Stimulated activated CD8-positive, alpha-beta memory T cell treated with anti-CD3 and anti-CD28 coated beads, Interleukin-7, amount 100 ng/mL, for 24 hours (primary cell): ENCODE measurements at places on chromosomes 7 and 10.
A peak's percentile ranks its signal among the peaks of the same experiment; 100 is the strongest.

- no peak for DNase-seq
Observed at GRCh38 chr10:122287570-122287969, 16.5 kb downstream of the BTBD16 start.

- DNase-seq, result no peak
Observed at GRCh38 chr10:28217848-28218247, 85.0 kb downstream of the MPP7 start.

DNA sequence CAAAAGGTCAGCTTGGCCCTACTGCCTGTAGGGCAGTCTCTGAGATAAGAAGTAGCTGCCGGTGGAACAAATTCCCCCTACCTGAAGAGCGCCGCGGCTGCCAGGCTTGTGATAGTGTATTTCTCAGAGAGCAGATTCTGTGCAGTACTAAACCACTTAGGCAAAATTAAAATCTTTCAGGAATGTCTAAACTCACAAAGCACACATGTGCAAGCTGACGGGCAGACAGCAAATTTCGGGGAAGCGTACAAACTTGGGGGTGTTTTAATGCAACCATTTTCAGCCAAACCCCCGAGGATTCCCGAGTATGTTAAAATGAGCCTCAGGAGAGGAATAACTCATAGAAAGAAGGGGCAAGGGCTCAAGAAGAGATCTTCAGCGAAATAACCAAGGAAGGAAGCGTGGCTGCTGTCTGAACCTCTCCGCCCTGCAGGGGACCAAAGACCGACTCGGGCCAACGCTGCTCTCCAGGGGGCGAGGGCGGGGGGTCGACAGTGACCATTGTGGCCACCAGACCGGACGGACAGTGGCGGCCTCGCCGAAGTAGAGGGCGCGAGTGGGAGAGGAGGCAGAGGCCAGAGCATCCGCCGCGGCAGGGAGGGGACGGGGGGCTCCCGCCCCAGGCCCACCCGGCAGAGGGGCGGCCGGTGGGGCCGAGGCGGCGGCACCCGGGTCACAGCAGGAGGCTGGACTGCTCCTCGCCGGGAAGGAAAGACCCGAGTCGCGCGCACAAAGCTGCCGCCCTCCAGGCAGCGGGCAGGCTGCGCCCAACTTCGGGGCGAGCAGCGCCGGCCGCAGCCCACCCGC is 819 bp downstream of the HYCC1 start:
- no peak for DNase-seq

DNA sequence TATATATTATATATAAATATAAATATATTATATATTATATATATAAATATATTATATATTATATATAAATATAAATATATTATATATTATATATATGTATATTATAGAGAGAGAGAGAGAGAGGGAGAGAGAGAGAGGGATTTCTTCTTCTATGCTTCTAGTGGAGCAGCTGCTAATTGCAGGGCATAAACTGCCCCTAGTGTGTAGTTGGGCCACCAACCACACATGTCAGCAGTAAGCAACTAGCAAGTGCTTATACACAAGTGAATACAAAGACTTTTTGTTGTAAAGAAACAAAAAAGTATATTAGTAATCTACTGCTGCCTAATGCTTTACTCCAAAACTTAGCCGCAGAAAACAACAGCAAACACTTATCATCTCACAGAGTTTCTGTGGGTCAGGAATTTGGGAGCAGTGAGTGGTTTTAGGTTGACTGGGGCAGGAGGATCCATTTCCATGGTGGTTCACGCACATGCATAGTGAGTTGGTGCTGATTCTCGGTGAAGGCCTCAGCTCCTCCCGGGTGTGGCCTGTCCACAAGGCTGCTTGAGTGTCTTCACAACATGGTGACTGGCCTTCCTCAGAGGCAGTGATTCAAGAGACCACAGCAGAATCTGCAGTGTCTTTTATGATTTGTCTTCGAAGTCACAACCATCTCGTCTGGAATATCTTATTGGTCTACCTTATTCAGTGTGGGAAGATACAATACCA is 25.5 kb upstream of the BAG3 start:
- no peak for DNase-seq

DNA sequence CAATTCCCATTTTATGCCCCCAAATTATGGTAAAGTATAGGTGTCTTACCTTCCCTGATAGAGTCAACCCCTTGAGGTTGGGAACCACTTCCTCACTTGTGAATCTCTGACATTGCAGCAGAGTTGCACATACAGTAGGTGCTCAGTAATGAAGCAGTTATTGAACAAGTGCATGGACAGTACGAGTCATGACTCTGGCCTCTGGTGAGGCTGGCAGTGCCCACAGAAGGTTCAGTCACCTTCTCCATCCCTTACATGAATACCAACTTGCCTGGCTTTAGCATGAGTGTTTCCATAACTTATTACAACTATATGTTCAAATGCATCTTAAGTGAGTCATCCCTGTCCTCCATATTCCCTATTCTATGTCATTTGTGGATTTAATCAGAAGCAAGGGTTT is 340.0 kb downstream of the ELMO1 start:
- no peak for DNase-seq

GRCh38 chr7:34109936-34110780 is 204.8 kb downstream of the BMPER start:
- DNase-seq, result no peak

DNA sequence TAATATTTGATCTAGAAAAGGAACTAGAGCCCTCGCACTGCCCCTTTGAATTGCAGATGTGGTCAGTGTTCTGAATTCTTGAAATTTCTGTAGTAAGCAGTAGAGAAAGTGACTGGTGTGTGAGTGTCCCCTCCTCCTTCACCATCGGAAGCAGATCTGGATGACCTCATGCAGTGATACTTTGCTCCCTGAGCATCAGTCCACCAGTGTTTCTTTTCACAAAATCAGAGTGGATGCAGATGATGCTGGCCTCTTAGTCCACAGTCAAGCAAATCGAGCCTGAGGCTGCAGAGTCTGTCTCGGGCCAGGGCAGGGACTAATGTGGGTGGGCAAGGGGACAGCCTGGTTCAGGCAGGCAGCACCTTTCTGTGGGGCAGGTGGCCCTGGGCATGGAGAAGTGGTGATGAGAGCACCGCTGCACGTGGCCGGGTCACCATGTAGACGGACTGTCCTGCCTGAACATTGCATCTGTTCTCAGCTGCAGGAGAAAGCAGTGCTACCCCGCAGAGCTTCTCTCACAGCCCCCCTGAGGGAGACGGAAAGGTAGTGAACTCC is 5.4 kb downstream of the INSIG1 start:
- DNase-seq, result no peak

- no peak for DNase-seq
Observed at GRCh38 chr7:29143751-29144150, 2.6 kb downstream of the CPVL start.

- DNase-seq, result no peak
Observed at GRCh38 chr10:103062854-103063590, 130.1 kb downstream of the NT5C2 start.

GRCh38 chr7:121530227-121531174 is 134.4 kb upstream of the FAM3C start:
- DNase-seq, result peak; percentile 30

DNA sequence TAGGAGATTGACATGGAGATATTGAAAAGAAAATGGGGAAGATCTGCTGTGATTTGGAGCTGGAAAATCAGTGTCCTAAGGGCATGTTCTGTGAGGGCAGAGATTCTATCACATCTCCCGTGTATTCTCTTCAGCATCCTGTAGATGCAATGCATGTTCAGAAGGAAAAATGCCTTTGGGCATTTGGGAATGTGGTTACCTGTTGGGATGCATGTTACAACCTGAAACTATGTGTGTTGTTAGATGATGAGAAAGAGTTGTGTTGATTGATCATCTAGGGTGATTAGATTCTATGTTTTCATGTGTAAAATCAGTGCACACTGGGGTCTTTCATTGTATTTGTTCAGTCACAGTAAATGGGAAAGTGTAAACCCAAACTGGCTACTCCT is 14.7 kb downstream of the CUZD1 start:
- DNase-seq, result no peak

GRCh38 chr10:61110188-61110844 is 166.3 kb upstream of the RHOBTB1 start:
- DNase-seq, result no peak

DNA sequence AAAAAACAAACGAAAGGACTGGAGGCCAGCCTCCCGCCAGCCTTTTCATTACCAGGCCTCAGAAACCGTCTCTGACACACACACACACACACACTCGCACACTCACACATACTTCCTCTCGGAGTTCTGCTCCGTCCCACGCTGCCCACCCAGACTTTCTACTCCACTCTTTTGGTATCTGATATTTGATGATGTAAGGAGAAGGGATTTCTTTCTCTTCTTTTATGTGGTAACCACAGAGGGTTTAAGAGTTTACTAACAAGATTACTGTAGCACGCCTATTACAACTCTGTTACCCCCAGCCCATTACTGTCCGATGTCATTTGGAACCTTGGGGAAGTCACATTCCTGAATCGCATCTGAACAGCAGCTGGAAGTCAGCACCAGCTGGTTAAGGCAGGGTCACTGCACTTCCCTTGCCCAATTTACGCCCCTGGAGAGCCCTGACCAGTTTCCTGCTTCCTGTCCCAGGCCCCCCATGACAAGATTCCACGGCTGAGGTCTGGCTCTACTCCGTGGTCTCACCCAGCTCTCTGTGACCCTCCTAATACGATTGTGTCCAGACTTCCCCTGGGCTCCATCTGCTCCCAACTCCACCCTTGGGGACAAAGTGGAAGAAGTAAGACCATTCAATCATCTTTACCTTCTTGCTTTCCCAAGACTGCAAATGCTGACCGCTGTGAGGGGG is 1.1 kb downstream of the DENND2A start:
- no peak for DNase-seq

DNA sequence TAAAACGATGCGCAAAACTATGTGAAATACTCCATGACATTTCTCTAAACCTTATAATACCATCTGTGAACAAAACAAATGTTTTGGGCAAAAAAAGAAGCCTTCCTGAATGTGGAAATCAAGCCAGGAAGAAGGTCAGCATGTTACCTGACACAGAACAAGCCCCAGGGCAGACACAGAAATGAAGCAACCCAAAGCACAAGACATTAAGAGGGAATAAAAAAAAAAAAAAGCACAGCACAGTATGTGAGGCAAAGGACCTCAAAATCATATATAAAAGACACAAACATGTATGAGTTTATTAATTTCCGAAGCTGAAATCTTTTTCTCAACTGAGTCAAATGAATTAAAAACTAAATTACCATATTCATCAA is 161.8 kb downstream of the SKIDA1 start:
- DNase-seq, result no peak

- DNase-seq, result no peak
Observed at GRCh38 chr10:93875032-93875358, 18.8 kb upstream of the SLC35G1 start.

GRCh38 chr10:22609251-22609650 is 105.1 kb downstream of the PIP4K2A start:
- no peak for DNase-seq

DNA sequence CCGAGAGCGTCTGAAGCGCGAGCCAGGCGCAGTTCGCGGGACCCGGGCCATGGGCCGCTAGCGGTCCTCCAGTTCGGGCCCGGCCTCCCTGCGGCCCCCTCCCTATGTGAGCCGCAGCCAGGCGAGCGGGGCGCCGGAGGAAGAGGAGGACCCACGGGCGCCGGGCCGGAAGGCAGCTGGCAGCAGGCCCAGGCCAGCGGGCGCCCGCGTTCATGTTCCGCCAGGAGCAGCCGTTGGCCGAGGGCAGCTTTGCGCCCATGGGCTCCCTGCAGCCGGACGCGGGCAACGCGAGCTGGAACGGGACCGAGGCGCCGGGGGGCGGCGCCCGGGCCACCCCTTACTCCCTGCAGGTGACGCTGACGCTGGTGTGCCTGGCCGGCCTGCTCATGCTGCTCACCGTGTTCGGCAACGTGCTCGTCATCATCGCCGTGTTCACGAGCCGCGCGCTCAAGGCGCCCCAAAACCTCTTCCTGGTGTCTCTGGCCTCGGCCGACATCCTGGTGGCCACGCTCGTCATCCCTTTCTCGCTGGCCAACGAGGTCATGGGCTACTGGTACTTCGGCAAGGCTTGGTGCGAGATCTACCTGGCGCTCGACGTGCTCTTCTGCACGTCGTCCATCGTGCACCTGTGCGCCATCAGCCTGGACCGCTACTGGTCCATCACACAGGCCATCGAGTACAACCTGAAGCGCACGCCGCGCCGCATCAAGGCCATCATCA is 1.1 kb downstream of the ADRA2A start:
- no peak for DNase-seq

- DNase-seq, result no peak
Observed at GRCh38 chr10:38605153-38605661, 511.1 kb downstream of the ZNF37A start.

- no peak for DNase-seq
Observed at GRCh38 chr7:44313016-44313415, 12.4 kb downstream of the CAMK2B start.

- no peak for DNase-seq
Observed at GRCh38 chr10:116429288-116429977, 1.8 kb downstream of the PNLIPRP3 start.

- no peak for DNase-seq
Observed at GRCh38 chr7:72405871-72406270, 6.3 kb downstream of the CALN1 start.

DNA sequence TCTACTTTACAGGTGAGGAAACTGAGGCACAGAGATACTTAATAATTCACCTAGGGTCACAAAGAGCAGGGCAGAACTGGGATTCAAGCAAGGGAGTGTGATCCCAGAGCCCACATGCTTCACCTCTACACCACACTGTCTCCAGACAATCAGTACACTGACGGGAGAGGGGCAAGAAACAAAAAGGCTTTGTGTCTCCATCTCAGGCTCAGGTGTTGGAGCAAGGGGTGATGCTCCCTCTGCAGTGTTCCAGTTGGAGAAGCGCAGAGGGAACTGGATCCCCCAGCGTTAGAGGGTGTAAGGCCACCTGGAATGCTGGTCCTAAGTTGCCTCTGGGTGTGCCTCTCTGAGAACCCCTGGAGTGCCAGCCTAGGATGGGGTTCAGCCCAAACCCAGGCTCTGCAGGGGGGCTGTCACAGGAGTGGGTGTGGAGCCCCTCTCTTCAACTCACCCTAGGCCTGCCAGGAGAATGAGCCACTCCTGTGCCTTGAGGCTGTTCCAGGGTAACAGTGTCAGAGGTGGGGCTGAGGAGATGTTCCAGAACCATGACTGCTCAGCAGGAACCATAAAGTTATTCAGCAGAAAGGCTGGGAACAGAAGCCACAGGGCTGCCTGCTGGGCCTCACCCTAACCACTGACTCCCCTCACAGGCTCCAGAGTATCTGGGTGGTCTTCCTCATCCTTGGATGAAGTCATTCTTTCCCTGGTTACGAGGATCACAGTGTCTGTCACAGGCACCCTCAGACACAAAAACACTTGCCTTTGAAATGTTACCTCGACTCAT is 5.5 kb downstream of the RBP4 start:
- no peak for DNase-seq

- DNase-seq, result no peak
Observed at GRCh38 chr10:88866454-88866853, 13.6 kb upstream of the STAMBPL1 start.

DNA sequence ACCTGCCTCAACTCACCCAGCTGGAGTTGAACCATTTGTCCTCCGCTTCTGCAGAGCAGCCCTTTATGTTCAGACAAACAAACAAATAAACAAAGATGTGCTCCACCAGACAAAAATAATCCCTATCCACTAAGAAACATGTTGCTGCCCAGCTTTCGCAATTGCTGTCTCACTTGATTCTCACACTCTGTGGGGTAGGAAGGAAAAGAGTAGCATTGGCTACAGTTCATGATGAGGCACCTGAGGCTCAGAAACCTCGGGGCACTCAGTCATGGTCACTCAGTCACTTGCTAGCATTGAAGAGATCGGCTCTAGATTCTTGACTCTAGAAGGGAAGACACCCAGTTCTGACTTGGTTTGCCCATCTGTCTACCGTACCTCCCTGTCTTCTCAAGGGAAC is 88.0 kb upstream of the ZMIZ1 start:
- no peak for DNase-seq
